ENCODE measurements at places on chromosomes 13 and 19.

DNA sequence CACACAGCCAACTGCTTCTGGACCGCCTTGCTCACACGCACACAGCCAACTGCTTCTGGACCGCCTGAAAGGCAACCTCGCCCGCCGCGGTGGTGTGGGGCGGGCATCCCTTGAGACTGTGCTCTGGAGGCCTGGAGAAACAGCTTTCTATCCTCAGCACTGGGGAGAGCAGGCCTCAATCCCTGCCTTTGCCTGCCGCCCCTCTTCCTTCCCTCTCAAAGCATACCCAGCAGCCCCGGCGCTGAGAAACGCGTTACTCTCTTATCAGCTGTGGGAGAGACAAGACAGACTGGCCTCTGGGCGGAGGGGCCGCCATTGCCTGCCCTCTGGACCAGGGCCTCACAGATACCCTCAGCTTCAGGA lies 2.9 kb downstream of the LIPE start:
- no peak for DNase-seq

DNA sequence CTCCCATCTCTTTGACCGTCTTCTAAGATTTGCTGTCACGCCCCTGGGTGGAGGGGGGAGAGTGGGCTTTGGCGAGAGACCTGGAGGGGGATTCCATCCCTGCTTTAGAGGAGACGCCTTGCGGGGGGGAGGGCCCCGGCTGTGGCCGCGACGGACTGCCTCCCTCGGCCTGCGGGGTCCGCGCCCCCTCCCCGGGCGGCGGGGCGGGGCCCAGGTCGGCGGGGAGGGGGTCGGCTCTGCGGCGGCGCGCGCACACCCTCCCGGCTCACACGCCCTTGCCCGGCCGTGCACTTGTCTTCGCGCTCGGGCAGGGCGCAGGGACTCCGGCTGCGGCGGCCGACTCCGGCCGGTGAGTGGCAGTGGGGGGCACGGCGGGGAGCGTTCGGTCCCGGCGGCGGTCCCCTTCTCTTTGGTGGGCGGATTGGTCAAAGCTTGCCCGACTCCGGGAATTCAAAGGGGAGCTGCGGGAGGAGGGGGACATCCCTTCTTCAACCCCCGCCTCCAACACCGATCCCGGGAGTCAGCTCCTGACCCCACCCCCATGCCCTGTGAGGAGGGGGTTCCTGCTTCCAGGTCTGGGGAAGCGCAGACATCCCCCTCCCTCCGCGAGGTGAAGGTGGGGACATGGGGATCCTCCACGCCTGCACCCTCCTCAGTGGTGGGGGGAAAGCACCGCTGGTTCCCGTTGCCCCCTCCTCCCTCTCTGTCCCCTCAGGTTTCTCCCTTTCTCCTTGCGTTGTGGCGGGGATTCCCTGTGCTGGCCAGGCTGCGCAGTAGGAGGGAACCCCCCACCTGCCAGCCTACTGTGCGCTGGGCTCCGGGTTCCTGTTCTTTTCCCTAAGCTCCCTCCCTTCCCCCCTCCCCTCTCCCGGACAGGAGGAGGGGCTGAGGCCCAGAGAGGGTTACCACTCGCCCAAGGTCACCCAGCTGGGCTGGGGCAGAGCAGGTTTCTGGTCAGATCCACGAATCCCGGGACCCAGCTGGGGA lies 14.6 kb upstream of the KCNN1 start:
- DNase-seq: no peak

DNA sequence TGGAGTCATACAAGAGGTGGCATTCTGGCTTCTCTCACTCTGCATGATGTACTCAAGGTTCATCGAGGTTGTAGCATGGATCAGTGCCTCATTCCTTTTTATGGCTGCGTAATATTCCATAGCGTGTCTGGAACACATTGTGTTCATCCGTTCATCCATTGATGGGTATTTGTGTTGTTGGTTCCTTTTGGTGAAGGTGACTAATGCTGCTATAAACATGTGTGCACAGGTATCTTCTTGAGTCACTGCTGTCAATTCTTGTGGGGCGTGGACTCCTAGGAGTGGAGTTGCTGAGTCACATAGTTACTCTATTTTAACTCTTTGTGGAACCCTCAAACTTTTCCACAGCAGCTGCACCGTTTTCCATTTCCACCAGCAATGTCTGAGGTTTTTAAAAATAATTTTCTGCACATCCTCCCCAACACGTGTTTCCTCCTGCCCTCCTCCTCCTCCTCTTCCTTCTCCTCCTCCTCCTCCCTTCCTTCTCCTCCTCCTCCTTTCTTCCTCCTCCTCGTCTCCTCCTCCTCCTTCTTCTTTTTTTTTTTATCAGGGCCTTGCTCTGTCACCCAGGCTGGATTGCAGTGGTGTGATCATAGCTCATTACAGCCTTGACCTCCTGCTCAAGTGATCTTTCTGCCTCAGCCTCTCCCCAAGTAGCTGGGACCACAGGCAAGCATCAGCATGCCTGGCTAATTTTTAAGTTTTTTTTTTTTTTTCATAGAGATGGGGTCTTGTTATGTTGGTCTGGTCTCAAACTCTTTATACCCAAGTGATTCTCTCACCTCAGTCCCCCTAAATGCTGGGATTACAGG lies 2.0 kb upstream of the TMEM221 start:
- DNase-seq: no peak

GRCh38 chr19:55452749-55453346 lies 8.6 kb downstream of the ISOC2 start:
- no peak for DNase-seq

- DNase-seq: no peak
These were observed 5.3 kb upstream of the CNMD start for GRCh38 chr13:52744842-52745375.

GRCh38 chr13:112968910-112969691 lies at the start of gene MCF2L:
TSS of gene MCF2L (plus strand) at chr13:112969214. CDS start at chr13:112969380, 166 bp downstream.
- no peak for DNase-seq

- DNase-seq: no peak
These were observed 99.4 kb downstream of the ZMYM2 start for GRCh38 chr13:20057963-20058362.

Measured in fibroblast of skin of left biceps (primary cell).